Anterior cingulate cortex (tissue), 58 donors: ENCODE measurements at places on chromosomes 2 and 18.
A peak's percentile ranks its signal among the peaks of the same experiment; 100 is the strongest.

GRCh38 chr2:3236300-3237045 lies 141.1 kb downstream of the EIPR1 start:
- no peak for DNase-seq

- DNase-seq = no peak
These were observed 157.4 kb upstream of the TWIST2 start for GRCh38 chr2:238690511-238690910.

- DNase-seq = no peak
These were observed 40.7 kb upstream of the TMEM131 start for GRCh38 chr2:98036349-98037000.

DNA sequence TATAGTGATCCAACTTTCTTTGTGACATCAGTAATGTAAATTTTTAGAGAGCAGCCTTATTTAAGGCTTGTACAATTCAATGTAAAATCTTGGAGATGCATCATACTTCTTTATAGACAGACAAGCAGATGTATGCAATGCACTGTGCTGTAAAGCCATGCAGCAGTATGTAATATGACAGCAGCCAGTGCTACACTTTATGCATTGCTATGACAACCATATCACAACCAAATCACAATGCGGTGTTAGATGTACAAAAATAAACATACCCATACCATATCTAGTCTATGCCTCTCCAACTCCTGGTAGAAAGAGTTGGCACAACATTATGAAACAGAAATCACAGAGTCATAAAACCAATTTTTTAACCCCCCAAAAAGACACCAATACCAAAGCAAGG lies 110.3 kb upstream of the WDSUB1 start:
- DNase-seq = no peak

GRCh38 chr2:113192459-113193100 lies 18.8 kb downstream of the PSD4 start:
- DNase-seq = no peak

DNA sequence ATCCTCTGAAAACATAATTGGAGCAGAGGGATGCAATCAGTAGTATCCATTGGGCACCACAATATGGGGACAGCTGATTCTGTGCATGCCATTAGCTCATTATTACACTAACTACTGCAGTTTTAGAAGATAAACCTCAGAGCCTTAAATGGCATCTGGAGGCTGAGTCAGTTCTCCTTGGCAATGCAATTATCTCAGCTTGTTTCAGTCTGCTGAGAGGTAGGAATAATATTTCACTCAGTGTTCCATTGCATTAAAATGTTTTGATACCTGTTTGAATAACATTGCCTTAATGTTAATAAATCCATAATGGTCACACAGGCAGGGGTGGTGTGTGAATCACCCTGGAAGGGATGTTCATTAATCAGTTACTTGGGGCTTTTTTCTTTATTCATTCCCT lies 309.6 kb downstream of the LRRTM1 start:
- no peak for DNase-seq

GRCh38 chr2:30134582-30134981 lies 12.2 kb upstream of the YPEL5 start:
- no peak for DNase-seq

DNA sequence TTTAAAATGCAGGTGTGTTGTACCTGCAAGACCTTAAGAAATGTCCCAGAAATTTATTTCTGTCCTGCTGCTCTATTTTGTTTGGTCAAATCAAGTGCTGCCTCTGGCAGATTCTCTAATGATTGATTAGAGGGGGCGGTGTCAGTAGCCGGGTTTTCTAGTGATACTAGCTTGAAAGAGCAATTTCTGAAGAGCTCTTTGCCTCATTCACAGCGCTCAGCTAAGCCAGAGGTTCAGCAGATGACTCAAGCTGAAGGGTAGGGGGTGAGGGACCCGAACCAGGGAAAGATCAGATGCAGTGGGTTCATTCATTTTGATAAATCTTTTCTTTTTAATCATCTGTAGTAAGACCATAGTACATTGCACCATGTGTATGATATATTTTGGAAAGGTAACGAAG lies 15.0 kb downstream of the ZBTB7C start:
- no peak for DNase-seq

- no peak for DNase-seq
These were observed 299.3 kb upstream of the GYPC start for GRCh38 chr2:126356631-126357030.

- DNase-seq = no peak
These were observed 2.9 kb upstream of the TNP1 start for GRCh38 chr2:216862628-216863398.

- DNase-seq = no peak
These were observed 172.6 kb downstream of the PRPF40A start for GRCh38 chr2:152544638-152545037.

GRCh38 chr18:12408247-12408869 lies 629 bp downstream of the PRELID3A start:
- no peak for DNase-seq

GRCh38 chr2:8593243-8593642 lies 88.6 kb upstream of the ID2 start:
- no peak for DNase-seq

- no peak for DNase-seq
These were observed 2.2 kb upstream of the KCNH7 start for GRCh38 chr2:162840598-162841246.

- no peak for DNase-seq
These were observed 6.0 kb upstream of the INPP5D start for GRCh38 chr2:233053928-233054784.

DNA sequence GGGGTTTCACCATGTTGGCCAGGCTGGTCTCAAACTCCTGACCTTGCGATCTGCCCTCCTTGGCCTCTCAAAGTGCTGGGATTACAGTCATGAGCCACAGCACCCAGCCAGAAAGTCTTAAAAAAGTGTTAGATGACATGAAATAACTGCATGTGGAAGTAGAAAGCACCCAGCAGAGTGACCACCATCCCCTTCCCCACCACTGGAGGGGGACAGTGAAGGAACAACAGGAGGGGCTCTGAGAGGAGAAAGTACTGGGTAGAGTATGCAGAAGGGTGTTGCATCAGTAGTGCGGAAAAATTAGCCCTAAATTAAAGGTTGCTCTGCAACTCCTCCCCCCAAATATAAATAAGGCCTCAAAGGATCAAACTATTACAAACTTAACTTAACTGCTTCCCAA lies 230.5 kb downstream of the ZNF521 start:
- DNase-seq = no peak

GRCh38 chr2:27115519-27115918 lies 3.4 kb downstream of the CGREF1 start:
- no peak for DNase-seq

- DNase-seq = no peak
These were observed 151.6 kb downstream of the CAPN13 start for GRCh38 chr2:30655660-30656059.

- DNase-seq = no peak
These were observed 548.3 kb upstream of the VWC2L start for GRCh38 chr2:213862407-213863076.

GRCh38 chr2:110909501-110909900 lies 177.1 kb downstream of the ACOXL start:
- DNase-seq = no peak

DNA sequence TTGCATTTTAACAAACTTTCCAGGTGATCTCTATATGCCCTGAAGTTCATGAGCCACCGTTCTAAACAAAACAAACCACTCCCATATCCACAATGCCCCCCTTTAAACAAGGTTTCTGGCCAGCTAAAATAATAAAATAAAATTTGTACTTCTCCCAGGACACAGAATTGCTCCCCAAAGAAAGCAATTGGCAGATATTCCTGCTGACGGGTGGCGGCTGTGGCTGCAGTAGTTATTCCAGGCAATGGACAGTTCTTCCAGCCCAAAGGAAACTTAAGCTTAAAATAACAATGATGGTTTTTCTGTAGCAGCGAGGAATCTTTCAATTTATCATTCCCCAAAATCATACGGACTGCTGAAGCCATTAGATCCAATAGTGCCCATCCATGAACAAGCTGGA lies 260.5 kb upstream of the ZNF521 start:
- DNase-seq = no peak

GRCh38 chr2:51299370-51299769 lies 267.4 kb upstream of the NRXN1 start:
- DNase-seq = no peak

DNA sequence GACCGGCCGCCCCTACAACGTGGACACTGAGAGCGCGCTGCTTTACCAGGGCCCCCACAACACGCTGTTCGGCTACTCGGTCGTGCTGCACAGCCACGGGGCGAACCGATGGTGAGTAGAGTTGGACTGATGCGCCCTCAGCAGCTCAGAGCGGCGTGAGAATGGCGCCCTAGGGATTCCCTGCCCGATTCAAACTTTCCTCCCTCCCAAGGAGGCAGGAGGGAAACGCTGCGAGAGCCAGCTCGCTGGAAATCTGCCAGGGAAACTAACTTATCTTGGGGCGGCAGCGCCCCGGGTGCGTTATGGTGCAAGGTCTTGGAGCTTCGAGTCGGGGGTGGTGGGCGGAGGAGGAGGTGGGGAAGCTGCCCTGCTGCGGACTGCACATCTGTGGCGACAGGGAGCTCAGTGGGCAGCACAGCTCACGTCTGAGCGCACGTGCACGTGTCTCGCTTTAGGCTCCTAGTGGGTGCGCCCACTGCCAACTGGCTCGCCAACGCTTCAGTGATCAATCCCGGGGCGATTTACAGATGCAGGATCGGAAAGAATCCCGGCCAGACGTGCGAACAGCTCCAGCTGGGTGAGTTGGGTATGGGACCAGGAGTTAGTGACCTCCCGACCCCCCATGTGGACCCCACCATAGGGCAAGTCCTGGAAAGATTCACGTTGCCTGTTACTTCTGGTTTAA lies 697 bp downstream of the ITGA4 start:
- no peak for DNase-seq

DNA sequence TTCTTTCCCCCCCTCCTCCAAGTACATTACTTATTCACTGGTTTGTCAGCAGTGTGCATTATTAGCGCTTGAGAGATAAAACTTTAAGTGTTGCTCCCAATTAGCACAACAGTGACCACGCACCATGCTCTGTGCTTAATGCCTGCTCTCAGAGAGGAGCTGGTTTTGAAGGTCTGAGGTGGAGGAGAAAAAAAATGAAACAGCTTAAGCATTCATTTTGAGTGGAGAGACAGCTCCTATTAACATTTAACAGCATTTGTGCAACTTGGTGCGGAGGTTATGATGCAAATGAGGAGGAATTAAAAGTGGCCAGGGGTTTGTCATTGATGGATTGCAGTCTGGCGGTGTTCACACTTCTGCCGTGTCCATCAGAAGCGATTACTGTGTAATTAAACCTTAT lies 141.8 kb downstream of the FIGN start:
- no peak for DNase-seq

DNA sequence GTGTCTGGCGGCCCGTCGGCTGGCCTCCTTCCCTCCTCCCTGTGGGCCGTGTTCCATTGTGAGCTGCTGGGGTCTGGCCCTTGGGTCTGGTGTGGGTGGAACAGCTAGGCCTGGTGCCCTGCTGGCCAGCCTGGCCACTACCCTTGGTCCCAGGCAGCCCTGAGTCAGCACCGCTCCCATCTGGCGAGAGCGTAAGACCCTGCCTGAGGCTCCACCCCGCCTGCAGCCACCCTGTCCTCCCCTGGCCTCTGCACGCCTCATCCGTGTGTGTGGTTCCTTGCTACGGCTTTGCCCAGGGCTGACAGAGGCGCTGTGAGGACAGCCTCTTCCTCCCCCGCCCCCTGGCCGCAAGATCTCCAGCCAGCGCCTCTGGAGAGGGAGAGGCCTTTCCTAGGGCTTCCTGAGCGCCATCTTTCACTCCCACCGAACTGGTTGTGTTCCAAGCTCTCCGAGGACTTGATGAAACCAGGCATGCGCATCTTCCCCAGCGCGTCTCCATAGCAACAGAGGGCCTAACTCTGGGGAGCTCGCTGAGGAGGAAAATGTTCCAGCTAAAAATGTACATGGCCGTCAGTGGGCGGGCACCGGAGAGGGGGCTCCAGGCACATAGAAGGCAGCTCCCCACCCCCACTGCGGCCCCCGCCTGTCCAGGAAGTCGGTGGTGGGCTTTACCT lies 83.0 kb downstream of the STPG4 start:
- peak; percentile 84 for DNase-seq

GRCh38 chr2:222794585-222795449 lies 66.0 kb upstream of the ACSL3 start:
- DNase-seq = no peak

DNA sequence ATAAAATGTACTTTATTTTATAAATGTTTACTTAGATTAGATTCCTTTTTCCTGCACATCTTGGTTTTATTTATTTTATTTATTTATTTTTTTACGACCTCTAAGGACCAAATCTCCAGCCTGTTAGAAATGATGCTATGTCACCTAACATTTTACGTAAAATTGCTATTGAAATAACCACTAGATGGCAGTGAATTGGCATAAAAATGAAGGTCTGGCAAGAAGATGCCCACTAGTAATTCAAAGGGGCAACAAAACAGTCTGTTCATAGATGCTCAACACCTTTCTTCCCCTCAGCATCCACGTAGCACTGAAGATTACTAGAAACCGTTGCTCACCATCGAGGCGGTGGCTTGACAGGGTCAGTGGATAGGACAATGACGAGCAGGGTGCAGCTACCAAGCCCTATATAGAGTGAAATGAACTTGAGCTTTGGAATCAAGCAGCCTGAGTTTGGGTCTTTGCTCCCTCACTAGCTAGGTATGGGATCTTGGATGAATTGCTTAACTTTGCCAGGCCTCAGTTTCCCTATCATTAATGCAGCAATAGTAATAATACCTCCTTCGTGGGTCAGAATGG lies 128.7 kb upstream of the L3MBTL4 start:
- no peak for DNase-seq

DNA sequence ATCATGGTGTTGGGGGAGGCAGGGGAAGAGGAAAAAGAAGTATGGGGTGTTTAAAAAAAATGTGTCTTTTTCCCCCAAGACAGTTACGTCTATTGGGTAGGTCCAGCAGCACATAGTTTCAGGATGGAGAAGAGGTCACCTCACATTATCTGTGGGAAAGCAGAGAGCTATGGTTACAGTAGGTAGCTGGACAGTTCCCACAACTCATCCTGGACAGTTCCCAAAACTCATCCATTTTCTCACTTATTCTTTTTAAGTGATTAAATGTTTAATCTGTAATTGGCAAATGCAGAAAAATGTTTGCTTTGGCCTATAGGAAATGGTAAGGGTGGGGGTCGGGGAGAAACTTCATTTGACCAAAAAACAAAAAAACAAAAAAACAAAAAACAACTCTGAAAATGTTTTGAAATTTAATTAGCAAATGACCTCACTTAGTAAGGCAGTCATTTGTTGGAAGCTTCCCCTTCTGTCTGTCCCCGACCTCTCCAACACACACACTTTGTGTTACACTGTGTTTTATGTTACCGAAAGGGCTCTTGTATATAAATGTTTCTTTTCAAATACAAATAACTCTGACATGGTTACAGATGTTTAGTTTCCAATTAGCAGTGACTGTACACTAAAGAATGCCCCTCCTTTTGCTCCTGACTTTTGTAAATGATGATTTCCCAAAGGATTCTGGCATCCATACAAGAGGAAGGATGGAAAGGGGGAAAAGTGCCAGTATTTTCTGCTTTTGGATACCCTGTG lies 173.3 kb upstream of the ZFP36L2 start:
- DNase-seq = no peak
